ENCODE measurements at places on chromosomes 7 and 10.

DNA sequence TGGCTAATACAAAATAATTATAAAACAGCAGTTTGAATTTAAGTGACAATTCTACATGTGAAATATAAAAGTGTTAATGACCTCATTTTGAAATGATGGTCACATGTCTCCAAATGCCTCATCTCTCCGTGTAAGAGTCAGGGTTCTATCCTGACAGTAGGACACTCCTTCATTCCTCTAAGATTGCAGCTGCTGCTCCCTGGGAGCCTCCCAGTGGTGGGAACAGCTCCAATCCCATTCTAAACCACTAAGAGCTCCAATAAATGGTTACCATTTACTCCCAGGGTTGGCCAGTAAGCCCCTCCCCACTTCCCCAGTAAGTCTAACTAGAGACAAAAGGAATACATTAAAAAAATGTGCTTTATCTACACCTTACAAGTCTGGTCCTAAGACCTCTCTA, 344.6 kb upstream of the AOAH start:
- DNase-seq, result no peak

DNA sequence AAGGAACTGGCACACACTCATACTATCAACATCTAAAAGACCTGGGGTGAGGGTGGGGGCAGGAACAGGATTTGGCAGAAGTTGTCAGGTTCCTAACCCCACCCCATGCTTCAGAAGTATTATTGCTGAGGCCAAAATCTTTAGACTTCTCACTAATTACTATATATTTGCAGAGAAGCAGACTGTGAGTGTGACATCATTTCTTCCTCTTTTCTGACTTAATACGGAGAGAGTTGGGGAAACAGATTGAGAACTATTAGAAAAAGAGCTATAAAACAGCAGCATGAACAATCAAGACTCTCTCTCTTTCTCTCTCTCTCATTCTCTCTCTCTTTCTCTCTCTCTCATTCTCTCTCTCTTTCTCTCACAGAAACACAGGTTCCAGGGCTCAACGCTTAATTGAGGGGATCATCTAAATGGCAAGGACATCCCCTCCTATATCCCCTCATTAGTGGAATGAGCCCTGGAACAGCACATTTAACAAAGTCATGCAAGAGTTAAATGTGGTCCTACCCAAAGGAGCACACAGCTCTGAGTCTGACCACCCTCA, 94.8 kb downstream of the KCNMA1 start:
- no peak for DNase-seq

DNA sequence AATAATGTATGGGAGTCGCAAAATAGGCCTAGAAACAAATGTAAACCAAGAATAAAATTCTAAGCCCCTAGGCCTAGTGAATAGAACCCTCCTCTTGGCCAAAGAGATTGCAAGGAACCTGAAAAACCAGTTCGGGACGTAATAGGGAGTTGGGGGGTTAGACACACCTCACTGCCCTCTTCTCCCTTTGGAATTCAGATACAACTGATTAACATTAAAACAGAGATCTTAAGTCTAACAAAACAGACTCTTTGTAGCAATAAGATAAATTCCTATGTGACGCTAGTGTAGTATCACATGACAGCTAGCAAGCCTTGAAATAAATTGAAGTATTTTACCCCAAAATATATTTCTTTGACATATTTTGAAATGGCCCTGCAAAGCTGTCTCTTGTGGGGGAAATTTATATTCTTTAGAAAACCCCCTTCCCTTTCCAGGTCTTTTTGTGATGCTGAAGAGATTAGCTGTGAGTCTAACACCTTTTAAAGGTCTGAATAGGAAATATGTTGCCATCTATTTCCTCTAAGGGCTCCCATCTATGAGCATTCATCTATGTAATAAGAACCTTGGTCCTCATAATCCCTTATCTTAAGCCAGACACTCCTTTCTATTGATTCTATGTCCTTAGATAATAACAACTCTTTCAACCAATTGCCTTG, 623.4 kb upstream of the NRG3 start:
- no peak for DNase-seq

DNA sequence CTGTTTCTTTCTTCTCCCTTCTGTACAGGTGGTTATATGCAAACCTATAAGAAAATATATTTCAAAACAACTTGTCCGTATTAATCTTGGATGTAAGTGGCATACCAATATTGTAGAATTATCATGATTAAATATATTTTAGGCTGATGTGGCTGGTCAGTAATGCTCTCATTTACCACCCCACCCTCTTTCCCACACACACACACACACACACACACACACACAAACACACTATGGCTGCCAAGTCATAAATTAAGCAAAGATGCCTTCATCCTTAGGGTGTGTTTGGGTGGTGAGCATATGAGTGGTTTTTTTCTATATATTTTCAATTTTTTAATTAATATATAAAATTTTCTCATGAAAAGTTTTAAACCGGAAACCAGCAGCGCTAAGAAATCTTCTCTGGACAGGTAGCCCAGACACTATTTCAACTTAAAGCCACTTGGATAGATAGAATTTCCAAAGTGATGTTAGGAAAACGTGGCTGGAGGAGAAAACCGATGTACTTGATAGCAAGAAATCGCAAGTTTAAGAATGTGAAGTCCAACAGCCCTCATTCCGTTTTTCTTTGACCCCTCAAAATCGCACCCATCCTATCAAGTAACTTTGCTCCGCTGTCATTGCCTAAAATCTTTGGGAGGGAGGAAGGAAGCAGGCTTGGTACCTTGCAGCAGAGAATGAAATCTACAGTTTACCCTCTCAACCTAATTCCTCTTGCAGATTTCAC, 171.7 kb downstream of the FAM107B start:
- no peak for DNase-seq

DNA sequence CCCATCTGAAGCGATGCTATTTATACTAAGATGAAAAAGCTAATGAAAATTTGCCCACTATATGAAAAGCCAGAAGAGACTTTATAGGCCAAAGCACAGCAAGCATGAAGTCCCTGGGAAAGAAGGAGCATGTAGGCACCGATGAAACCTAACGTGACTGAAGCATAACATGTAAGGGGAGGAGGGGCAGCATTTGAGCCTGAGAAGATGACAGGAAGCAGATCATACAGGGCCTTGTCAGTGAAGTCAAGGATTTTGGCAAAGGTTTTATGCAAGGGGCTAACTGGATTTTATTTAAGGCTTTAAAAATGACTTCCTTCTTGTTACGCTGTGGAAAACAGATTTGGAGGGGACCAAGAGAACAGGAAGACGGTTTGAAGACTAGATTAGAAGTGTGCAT, 744.0 kb downstream of the PHTF2 start:
- no peak for DNase-seq

GRCh38 chr7:112129655-112130323, 76.4 kb downstream of the DOCK4 start:
- no peak for DNase-seq

GRCh38 chr7:115676080-115676479, 354.5 kb downstream of the TFEC start:
- DNase-seq, result no peak

GRCh38 chr7:155167706-155168365, 97.7 kb downstream of the HTR5A start:
- DNase-seq, result no peak

GRCh38 chr10:5424751-5425150, 12.4 kb downstream of the NET1 start:
- DNase-seq, result no peak

DNA sequence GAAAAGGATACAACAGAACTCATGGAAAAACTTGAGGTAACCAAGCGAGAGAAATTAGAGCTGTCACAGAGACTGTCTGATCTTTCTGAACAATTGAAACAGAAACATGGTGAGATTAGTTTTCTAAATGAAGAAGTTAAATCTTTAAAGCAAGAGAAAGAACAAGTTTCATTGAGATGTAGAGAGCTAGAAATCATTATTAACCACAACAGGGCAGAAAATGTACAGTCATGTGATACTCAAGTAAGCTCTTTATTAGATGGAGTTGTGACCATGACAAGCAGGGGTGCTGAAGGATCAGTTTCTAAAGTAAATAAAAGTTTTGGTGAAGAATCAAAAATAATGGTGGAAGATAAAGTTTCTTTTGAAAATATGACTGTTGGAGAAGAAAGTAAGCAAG, 62.1 kb downstream of the AKAP9 start:
- DNase-seq, result no peak

- no peak for DNase-seq
These were observed 9.2 kb downstream of the GNA12 start for GRCh38 chr7:2834748-2835441.

DNA sequence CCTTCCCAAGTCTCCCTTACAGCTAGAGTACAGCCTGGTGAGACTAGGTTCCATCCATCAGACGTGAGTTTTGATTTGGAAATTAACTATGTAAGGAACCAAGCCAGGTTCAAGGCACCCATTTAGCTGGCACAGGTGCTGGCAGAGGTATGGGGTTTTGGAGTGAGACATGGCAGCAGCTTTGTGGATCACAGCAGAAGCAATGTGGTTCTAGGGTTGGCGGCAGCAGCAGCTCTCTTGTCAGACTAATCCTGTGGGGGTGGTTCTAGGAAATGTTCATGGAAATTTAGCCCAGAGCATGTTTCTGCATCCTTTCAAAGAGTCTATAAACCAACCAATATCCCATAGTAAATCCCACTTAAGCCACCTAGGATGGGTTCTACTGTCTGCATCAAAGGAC, 142.2 kb downstream of the DOCK4 start:
- DNase-seq, result no peak

GRCh38 chr7:54189330-54189729, 352.8 kb upstream of the VSTM2A start:
- no peak for DNase-seq

GRCh38 chr7:153902862-153903261, 149.3 kb upstream of the DPP6 start:
- no peak for DNase-seq

DNA sequence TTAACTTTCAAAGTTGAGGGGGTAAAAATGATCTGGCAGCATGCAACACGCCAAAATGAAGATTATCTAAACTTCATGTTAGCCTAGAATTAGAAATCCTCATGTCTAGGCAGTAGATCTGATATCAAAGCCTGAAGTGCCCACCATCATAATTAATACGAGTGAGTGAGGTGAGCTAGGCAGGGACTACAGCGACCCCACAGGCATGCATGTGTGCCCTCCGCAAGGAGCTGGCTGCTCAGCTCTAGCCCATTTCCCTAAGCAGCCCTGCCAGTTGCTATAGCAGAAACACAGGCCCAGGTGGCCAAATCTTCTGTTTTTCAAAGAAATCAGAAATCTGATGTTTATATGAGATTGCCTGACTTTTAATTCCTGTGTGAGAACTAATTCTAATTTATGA, 93.1 kb upstream of the IFRD1 start:
- DNase-seq, result no peak

DNA sequence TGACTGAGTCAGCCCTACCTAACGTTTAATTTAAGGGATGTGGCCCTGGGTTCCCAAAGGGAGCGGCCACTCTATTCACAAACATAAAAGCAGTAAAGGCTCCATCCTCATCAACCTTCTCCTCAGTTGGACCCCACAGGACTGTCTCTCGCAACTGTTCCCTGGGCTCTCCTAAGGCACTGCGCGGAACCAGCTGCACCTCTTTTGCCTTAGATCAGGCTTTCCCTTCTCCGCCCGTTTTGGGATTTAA, 689 bp upstream of the GTPBP4 start:
- DNase-seq, result no peak

DNA sequence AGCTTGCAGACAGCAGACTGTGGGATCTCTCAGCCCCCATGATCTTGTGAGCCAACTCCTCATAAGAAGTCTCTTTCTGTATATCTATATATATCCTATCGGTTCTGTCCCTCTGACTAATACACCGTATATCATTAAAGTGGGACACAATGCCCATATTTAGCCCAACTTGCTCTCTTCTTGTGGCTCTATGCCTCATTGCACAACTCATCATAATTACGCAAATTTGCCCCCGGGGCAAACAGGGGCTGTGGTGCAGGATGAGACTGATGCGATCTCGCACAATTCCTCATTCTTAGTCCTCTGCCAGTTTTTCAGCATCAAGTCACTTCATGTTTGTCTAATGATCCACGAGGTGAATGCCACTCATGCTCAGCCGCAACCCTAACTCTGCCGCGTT, 183.2 kb downstream of the PRPF18 start:
- DNase-seq, result no peak

DNA sequence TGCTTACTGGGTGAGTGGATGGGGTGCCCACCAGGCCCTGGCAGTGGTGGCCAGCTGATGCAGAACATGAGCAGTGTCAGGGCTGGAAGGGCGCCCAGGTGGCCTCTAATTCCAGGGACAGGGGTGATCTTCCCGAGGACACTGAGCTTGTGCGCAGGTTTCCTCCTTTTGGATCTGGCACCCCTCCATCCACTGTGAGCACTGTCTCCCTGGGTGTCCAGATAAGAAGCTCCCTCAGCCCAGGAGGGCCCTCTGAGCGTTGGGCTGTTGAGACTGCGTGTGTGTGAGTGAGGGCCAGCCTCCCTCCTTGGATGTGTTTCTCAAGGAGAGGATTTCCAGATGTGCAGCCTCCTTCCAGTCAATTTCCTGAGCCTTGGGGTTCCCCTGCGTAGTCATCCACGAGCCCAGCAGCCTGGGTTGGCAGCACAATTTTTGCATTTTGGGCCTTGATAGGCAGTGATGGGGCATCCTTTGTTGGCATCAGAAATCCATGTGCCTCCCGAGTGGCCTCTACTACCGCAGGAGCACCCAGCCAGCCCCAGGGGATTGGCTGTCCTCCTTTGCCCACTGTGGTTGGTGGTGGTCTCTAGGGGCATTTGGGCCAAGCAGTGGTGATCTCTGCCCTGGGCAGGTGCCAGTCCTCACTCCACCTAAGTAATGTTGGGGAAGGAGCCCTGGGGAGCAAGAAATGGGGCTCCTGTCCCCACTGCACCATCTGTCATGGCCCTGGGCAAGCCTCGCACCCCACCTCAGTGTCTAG, 20.9 kb upstream of the BTBD16 start:
- no peak for DNase-seq

- no peak for DNase-seq
These were observed 70.1 kb upstream of the TFEC start for GRCh38 chr7:116100626-116101025.

- DNase-seq, result no peak
These were observed 75.4 kb upstream of the ELMO1 start for GRCh38 chr7:37524056-37524455.

- DNase-seq, result no peak
These were observed 273.6 kb upstream of the PODXL start for GRCh38 chr7:131829947-131830558.

GRCh38 chr10:122802282-122802681, 43.4 kb downstream of the CUZD1 start:
- DNase-seq, result no peak

DNA sequence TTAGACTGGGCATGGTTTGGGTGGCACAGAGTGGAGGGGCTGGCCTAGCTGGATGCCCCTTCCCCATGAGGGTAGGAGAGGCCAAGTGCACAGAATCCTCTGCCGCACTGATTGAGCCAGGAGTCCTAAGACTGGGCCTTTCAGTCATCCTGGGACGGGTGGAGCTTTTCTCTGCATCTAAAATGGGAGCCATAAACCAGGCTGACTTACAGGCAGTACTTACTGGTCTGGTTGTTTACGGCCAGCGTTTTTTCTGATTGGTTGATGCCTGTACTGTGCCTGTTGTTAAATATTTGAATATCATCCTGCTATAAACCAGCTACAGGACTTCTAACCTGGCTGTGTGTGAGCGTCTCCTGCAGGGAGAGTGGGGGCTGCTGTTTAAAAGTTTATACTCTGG, 107.8 kb downstream of the CDH23 start:
- no peak for DNase-seq
